Dermis microvascular lymphatic vessel endothelial cell (primary cell): ENCODE measurements at places on chromosomes 2 and 18. TPM values are rescaled to one million over a fixed set of nuclear protein-coding genes. Genes with fewer than 3 reads are reported as not detected.

Gene MALL
- 26.8 and 64.3 TPM in 2 replicates for total RNA-seq

Gene ABCB11
- total RNA-seq = not detected in 2 replicates

Gene KCNF1
- 3.6 and 8.5 TPM in 2 replicates for total RNA-seq

Gene COLEC11
- total RNA-seq = 0.13 and 0.51 TPM in 2 replicates

Gene DNAJC5G
- 0.39 and 1.0 TPM in 2 replicates for total RNA-seq
